Glutamatergic neuron (in vitro differentiated cells): ENCODE measurements at places on chromosomes 4 and X.

GRCh38 chr4:152451496-152451895 lies 84.4 kb downstream of the FBXW7 start:
- no peak for DNase-seq

DNA sequence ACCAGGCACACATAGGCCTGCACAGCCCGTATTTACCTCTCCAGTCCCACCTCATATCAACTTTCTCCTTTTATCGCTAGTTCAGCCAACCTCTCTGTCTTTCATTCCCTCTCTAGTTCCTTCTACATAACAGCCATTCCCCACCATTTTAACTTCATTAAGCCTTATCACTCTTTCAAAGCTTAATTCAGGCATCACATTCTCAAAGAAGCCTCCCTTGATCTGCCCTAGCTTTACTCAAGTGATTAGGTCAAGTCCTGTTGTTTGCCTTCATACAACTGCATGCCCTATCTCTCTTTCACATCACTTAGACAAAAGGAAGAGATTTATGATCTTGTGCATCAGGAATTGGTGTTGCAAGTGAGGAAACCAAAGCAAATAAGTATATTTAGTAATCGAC lies 74.2 kb downstream of the ALPK1 start:
- no peak for DNase-seq

GRCh38 chrX:45699158-45699557 lies 498.5 kb upstream of the DIPK2B start:
- DNase-seq: no peak

- DNase-seq: no peak
Observed at GRCh38 chrX:53211391-53211978, 13.5 kb downstream of the KDM5C start.

GRCh38 chr4:105551965-105552746 lies at the start of gene ARHGEF38:
ARHGEF38 (plus strand) TSS chr4:105552620; CDS start chr4:105552766, 146 bp downstream.
- DNase-seq: no peak

DNA sequence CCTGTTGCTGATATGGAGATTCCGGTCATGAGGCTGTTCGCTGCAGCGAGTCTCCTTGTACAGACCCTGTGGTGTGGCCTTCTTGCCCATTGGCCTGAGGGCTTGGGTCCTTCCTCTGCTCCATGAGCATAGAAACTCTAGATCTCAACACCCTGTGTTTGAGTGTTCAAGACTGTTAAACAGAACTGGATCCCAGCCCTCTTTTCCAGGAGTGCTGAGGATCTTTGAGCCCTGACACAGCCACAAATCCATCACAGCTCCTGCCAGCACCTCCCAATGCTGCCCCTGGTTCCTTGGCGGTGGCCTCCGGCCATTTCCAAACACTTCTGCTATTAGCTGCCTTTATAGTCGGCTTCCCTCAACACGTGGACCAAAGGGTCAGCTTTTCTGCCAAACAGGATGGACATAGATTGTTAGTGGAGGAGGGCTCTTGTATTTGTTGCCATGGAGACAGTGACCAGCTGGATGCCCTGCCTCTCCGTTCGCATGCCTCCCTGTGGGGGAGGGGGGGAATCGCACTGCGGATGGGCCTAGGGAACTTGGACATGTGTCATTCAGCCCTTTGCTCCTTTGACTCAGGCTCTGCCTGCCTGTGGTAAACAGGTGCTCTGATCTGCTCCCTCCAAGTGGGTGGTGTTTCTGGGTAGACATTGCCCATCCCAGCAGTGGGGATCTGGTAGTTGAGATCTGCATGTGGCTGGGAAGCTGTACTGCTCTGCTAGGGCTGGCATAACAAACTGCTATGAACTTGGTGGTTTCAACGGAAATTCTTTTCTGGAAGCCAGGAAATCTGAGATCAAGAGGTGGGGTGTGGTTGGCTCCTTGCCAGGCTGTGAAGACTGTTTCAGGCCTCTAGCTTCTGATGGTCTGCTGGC lies 6.9 kb upstream of the WDR1 start:
- peak; percentile 51 for DNase-seq

- DNase-seq: peak; percentile 18
Observed at GRCh38 chr4:121070274-121070673, 2.1 kb downstream of the NDNF start.

- DNase-seq: peak; percentile 18
Observed at GRCh38 chr4:158938220-158939044, 164.4 kb upstream of the RAPGEF2 start.

DNA sequence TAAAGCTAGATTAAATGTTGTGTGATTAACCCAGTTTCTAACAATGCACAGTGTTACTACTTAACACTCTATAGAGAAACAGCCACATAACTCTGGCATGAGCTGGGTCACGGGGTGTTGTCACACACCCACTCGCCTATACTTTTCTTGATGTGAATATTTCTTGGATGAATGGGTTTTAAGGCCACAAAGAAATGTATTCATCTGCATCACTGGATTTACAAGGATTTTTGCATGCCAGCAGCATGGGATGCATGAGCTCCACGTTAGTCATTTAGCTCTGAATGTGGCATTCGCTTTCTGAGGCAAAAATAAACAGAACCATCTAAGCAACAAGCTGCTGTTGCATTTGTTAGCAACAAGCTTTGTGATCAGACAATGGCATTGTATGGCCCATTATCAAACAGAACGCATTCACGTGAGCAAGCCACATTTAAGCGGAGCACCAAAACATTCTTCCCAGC lies 89.7 kb downstream of the LRP2BP start:
- DNase-seq: no peak

DNA sequence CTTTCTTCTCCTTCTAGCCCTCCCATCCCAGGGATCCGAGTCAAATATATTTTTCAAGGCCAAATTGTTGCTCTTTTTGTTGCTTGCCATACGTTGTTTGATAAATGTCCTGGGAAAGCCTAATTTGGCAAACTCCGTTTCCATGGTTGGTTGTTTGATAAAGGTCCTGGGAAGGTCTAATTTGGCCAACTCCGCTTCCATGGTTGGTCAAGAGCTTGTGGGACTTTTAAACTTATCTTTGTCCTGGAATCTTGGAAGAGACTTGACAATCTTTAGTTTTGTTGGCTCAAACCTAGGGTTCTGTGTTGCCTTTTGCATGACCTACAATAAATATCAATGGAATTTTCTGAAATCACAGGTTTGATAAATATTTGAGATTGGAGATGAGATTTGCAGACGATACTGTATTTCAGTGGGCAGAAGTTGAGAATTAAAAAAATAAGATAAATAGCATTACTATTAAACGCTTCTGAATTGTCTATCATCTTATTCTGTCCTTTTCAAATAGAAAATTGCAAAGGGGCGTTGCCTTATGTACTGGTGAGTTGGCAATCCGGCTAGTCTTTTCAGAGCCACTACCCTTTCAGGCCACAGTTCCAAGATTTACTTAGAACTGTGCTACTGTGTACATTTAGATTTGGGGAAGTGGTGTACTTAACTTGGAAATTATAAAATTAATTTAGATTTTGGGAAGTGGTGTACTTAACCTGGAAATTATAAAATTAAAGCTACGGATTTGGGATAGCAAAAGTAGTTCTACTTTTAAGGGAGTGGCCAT lies 804 bp downstream of the OSTC start:
- no peak for DNase-seq

DNA sequence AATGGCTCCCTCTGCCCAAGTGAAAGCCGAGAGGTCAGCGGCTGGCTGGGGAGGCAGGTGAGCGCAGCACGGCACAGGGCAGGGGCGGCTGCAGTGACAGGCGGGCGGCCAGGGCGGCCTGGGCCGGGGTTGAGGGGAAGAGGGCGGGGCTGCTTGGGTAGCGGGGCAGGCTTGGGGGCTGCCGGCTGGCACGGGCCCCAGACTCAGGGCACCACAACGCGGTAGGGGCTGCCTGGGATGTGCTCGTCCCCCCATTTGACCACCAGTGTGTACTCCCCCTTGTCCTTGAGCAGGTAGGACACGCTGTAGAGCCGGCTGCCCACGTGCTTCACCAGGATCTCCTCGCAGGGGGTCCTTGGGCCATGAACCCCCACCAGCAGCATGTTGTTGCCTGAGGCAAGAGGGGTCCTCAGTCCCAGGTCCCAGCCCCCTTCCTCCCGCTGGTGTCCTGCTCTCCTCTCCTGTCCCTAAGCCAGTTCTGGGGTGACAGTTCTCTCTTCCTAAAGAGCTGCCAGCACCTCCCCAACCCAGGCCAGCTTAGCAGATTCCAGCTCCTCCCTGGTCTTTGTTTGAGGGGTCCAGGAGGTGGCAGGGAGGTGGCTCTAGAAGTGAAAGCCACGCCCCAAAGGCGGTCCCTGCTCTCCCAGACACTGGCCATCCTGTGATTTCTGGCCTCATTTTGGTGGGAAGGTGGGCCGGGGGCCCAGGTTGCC lies 25.6 kb downstream of the FLNA start:
- peak; percentile 5 for DNase-seq

DNA sequence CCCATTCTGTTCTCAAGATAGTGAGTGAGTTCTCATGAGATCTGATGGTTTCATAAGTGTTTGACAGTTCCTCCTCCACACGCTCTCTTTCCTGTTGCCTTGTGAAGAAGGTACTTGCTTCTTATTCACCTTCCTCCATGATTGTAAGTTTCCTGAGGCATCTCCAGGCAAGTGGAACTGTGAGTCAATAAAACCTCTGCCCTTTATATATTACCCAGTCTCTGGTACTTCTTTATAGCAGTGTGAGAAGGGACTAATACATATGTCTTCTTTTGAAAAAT lies 58.4 kb downstream of the CFAP299 start:
- no peak for DNase-seq

DNA sequence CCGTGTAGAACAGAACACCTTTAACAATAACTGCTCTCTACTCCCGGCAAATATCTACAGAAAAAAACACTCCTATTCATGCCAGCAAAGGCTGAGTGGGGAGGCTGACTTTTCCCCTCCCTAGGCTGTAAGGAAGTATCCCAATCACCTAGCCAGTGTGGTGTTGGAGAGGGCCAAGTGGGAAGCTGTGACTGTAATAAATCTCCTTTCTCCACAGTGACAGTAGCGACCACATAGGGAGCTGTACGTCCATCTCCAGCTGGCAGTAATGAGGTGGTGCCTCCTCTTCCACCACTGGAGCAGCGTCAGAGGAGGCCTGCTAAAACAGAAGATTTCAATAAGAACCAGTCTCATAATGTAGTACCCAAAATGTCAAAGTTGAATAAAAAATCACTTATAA lies 47.9 kb upstream of the PLAC1 start:
- DNase-seq: no peak

- DNase-seq: no peak
Observed at GRCh38 chr4:175891851-175892250, 79.8 kb upstream of the GPM6A start.

GRCh38 chr4:177281351-177281909 lies 28.2 kb upstream of the NEIL3 start:
- no peak for DNase-seq

GRCh38 chr4:7192252-7193029 lies at the start of gene SORCS2:
SORCS2 (plus strand) TSS chr4:7192538.
- DNase-seq: peak; percentile 86

DNA sequence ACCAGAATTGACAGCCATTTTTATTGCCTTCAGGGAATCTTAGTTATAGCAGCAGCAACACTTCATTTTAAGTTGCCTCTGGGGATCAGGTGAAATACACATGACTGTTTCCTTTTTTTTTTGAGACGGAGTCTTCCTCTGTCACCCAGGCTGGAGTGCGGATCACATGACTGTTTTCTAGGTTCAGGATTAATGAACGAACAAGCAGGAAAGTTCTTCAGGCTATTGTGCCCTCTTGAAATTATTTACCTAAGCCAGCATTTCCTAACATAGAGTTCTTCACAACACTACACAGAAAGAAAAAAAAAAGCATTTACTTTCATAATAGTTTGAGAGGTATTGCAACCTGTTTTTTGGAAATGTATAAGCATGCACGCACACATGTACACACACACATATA lies 2032.8 kb downstream of the PCDH7 start:
- DNase-seq: no peak

DNA sequence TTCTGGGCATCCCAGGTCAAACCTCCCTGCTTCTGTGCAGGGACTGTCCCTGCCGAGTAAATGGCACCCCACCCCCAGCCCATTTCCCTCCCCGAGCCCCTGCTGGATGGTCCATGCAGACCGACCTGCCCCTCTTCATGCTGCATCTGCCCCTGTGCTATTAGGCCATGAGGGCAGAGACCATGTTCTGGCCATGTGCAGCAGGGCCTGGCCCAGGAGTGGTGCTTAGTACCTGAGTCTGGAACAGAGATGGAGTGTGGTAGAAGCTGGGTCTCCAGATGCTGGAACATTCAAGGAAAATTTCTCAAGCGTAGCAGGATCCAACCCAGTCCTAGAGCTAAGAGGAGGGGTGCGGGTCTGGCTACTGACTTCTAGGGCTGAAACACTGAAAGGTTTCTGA lies 15.3 kb upstream of the UBA1 start:
- DNase-seq: no peak

DNA sequence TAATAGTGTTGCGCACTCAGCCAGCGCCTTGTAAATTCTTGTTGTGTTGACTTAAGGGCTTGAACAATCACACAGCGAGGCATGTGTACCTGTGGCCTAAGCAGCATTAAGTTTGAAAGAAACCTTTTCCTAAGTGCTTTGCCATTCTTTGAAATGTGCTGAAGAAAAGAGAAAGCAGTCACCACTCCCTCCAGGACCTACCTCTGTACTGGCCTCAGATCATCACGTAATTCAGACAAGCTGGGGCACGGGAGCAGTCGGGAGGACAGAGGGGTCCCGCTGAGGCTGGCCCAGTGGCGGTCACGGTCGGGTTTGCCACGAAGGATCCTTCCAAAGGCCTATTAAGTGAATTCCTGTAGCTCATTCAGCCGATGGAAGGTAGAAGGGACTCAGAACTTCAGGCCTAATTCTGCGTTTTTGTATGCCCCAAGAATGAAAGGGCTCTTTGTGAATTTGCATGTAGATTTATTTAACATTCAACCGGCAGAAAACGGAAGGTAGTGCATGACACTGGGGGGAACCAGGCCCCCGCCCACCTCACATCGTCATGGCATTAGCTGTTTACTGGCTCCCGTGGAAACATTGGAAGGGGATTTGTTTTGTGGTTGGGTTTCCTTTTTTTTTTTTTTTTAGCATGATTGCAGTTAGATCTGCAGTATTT lies 106.3 kb downstream of the TRAPPC11 start:
- DNase-seq: no peak

DNA sequence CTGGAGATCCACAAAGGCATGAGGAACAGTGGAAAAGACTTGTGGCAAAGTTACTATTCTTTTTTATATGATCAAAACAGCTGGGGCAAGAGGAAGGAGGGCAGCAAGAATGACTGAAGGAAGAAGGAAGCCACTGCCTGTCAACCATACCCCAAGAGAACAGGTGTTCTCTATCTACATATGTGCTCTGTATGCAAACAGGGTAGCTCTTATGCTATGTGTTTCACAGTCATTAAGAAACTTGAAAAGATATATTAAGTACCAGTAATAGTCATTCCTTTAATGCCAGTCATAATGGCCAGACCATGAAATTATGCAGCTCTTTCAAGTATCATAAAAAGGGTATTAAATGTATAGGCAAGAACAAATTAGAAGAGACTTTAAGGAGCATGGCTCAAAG lies 363.9 kb downstream of the KLHL13 start:
- no peak for DNase-seq

GRCh38 chr4:10974371-10974770 lies 289.8 kb upstream of the CLNK start:
- no peak for DNase-seq

GRCh38 chrX:75989806-75990590 lies 182.9 kb upstream of the PBDC1 start:
- DNase-seq: no peak
